PC-3 (cell line): ENCODE measurements at places on chromosomes 2 and 18. TPM values are rescaled to one million over a fixed set of nuclear protein-coding genes. Genes with fewer than 3 reads are reported as not detected.
A peak's percentile ranks its signal among the peaks of the same experiment; 100 is the strongest.

Gene CTNNA2
- total RNA-seq, result not detected in 2 replicates

Gene MYO7B
- total RNA-seq, result 28.0 and 37.8 TPM in 2 replicates

Gene RNASEH1
- 44.5 and 51.1 TPM in 2 replicates for total RNA-seq

Gene PLEK
- total RNA-seq, result not detected in 2 replicates

Gene MGAT5
- 32.7 and 33.8 TPM in 2 replicates for total RNA-seq

Gene CFAP221
- not detected in 2 replicates for total RNA-seq

Gene NPHP1
- 1.3 and 4.2 TPM in 2 replicates for total RNA-seq

Gene RGPD5
- 18.5 and 26.0 TPM in 2 replicates for total RNA-seq

GRCh38 chr2:61255580-61256437 lies 93.8 kb downstream of the C2orf74 start:
- H3K27ac ChIP-seq, result peak overlapping the region; percentile 67
- peak overlapping the region; percentile 36 for H3K4me3 ChIP-seq
- peaks cover 13% of the 10 kb centered on the region for H3K36me3 ChIP-seq
- peak; percentile 81 for DNase-seq
- peaks cover 45% of the 10 kb centered on the region for H3K4me1 ChIP-seq
- H3K27me3 ChIP-seq, result no peaks in the 10 kb centered on the region

DNA sequence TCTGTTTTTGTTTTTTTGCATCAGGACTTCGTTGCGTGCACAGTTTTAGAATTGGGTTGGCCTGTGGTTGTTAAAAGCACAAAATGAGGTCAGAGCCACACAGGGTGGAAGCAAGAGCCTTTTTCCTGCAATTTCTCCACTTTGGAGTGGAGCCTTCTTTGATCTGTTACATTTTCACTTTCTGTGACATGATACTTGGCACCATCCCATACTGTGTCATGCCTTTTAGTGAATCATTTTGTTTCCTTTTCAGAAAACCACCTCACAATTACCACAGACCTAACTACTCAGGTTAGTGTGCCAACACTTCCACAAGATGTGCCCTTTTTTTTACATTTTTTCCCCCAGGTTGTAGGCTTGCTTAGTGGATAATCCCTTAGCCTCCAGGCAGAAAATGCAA lies 32.5 kb downstream of the MERTK start:
- H3K27me3 ChIP-seq, result no peaks in the 10 kb centered on the region
- peak overlapping the region; percentile 19; the same call in 1 of the 2 replicates for H3K27ac ChIP-seq
- H3K36me3 ChIP-seq, result no peaks in the 10 kb centered on the region
- H3K4me1 ChIP-seq, result peaks cover 22% of the 10 kb centered on the region

- no peaks in the 10 kb centered on the region for H3K27me3 ChIP-seq
- no peaks in the 10 kb centered on the region for H3K36me3 ChIP-seq
- H3K27ac ChIP-seq, result peak overlapping the region; percentile 68
- DNase-seq, result peak; percentile 54
- peak overlapping the region; percentile 94 for H3K4me3 ChIP-seq
- peaks cover 44% of the 10 kb centered on the region for H3K4me1 ChIP-seq
Observed at GRCh38 chr2:207164006-207164831, 1.5 kb downstream of the KLF7 start.

DNA sequence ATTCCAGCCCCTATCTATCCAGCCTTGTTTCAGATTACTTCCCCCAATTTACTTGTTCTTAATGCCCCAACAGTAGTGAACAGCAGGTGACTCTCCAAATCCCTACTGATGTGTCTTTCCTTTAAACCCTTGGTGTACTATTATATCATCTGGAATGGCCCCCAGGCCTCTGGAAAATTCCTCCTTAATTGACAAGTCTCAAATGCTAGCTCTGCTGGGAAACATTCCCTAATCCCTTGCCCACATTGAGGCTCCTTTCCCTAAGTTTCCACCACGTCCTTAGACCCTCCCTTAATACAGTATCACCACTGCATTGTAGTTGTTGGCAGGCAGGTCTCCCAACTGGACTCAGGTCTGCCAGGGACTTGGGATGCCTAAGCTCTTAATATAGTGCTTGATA lies 41.0 kb downstream of the MYO3B start:
- H3K27ac ChIP-seq, result no peak overlapping the region
- H3K4me1 ChIP-seq, result no peaks in the 10 kb centered on the region
- no peaks in the 10 kb centered on the region for H3K36me3 ChIP-seq
- H3K27me3 ChIP-seq, result no peaks in the 10 kb centered on the region
- H3K4me3 ChIP-seq, result no peak overlapping the region

- no peak overlapping the region for H3K27ac ChIP-seq
- H3K4me1 ChIP-seq, result peaks cover 36% of the 10 kb centered on the region
- no peak overlapping the region for H3K4me3 ChIP-seq
- peak; percentile 52 for DNase-seq
- H3K27me3 ChIP-seq, result no peaks in the 10 kb centered on the region
Observed at GRCh38 chr2:203808046-203808750, 59.4 kb upstream of the CTLA4 start.

DNA sequence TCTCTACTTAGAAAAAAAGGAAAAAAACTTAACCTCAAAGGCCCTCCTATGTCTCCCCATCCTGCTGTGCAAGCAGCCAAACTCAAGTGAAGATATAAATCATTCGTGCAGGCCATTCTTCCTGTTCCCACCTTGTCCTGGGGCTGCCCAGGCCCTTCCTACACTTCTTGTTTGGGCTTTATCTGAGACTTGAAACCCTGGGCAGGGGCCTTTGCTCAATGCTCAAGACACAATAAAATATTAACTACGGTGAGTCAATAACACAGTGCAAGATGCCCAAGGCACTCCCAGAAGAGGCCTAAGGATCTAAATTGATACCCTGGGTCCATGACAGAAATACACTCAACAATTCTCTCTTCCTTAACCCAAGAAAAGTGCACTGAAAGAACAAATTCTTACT lies 67.6 kb downstream of the TBC1D8 start:
- peaks cover 12% of the 10 kb centered on the region for H3K36me3 ChIP-seq
- H3K27ac ChIP-seq, result no peak overlapping the region
- H3K4me1 ChIP-seq, result peaks cover 19% of the 10 kb centered on the region
- H3K27me3 ChIP-seq, result no peaks in the 10 kb centered on the region

DNA sequence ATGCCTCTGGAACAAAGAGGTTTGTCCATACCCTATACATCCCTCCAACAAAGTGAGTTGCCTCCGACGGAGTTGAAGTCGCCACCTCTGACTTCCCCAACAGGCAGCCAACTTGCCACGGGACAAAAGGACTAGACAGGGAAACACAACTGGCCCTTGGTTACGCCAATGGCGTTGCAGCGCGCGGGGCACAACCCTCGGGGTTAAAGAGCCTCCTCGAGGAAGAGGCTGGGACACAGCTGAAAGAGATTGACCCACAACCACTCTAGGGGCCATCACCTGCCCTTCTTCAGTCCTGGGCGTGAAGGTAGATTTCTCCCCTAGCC lies 545 bp downstream of the GTF3C2 start:
- no peaks in the 10 kb centered on the region for H3K27me3 ChIP-seq
- no peaks in the 10 kb centered on the region for H3K36me3 ChIP-seq
- H3K27ac ChIP-seq, result peak overlapping the region; percentile 94
- peaks cover 28% of the 10 kb centered on the region for H3K4me1 ChIP-seq
- peak overlapping the region; percentile 77 for H3K4me3 ChIP-seq
- peak; percentile 53 for DNase-seq

- no peak overlapping the region for H3K27ac ChIP-seq
- H3K27me3 ChIP-seq, result no peaks in the 10 kb centered on the region
- no peaks in the 10 kb centered on the region for H3K36me3 ChIP-seq
- DNase-seq, result no peak
- no peaks in the 10 kb centered on the region; the same call in 1 of the 2 replicates for H3K4me1 ChIP-seq
- no peak overlapping the region for H3K4me3 ChIP-seq
Observed at GRCh38 chr2:151186011-151186410, 75.7 kb downstream of the RBM43 start.

DNA sequence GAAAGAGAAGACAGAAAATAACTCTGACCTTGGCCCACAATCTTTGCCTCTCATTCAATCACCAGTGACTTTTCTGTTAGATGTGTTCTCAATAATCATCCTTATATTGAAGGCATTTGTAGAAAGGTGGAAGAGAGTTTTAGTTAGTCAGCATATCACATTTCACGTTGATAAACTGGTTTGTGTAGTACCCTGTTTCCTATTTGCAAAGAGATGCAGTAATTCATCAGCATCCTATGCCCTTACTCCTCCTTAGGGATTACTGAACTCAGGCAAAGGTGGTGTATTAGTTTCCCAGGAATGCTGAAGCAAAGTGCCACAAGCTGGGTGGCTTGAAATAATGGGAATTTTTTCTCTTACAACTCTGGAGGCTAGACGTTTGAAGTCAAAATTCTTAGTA lies 145.0 kb downstream of the SPP2 start:
- peak; percentile 86 for DNase-seq
- 0 out of 2 replicates have a peak overlapping the region, but pooled peaks have one; percentile 3 for H3K27ac ChIP-seq
- no peaks in the 10 kb centered on the region for H3K36me3 ChIP-seq

DNA sequence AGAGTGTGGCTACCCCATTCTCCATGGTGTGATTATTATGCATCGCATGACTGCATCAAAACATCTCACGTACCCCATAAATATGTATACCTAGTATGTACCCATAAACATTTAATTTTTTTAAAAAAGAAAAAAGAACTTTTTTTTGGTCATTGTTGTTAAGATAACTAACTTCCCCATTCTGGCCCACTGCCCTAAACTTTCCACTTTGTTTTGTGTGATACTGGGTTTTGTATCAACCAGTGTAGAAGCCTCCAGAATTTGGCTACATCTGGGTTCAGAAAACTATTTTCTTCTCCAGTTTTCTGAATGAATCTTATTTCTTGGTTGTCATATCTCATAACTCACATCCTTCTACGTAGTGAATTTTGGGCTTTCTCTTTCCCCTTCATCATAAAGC lies 62.3 kb upstream of the NABP1 start:
- no peaks in the 10 kb centered on the region for H3K36me3 ChIP-seq
- no peaks in the 10 kb centered on the region for H3K27me3 ChIP-seq
- no peak overlapping the region for H3K4me3 ChIP-seq
- no peak for DNase-seq
- H3K4me1 ChIP-seq, result peaks cover 26% of the 10 kb centered on the region
- no peak overlapping the region for H3K27ac ChIP-seq

GRCh38 chr2:54704688-54705605 lies 18.5 kb upstream of the EML6 start:
- H3K27ac ChIP-seq, result no peak overlapping the region
- H3K36me3 ChIP-seq, result no peaks in the 10 kb centered on the region
- DNase-seq, result peak; percentile 84
- no peaks in the 10 kb centered on the region for H3K4me1 ChIP-seq

DNA sequence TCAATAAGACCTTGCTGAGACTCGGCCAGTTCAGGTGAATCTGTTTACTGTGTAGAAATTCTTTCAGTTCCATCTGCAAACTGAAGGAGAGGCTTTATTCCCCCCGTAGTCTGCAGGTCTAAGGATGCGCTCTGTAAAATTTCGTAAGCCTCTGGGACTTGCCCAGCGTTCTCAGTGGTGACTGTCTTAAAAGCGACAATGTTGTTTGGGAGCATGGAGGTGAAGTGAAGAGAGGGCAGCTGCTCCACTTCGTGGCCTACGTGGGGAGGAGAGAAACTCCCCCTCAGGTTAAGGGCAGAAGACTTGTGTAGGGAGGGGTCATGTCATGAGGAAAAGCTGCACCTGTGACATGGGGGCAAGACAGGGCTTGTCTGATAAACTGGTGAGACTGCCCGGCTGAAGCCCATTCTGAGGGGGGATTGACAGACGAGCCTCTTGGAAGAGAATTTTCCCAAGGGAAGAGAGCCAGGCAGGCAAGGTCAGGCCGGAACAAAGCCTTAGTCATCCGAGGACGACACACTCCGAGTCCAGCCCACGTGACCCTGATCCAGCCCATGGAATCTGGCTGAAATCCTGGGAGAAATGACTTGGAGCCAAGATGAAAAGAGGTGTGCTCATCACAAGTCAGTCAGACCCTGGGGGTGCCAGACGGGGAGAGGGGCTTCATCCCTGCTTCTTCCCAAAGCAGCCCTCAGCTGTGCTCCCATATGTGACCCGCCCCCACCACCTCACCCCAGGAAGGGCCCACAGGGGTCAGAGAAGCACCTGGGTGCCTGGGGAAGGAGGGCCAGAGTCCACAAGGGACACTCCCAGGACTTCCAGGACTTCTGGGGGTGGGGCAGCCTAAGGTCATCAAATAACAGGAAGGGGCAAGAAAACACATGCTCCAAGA lies 88.5 kb upstream of the SH3BP4 start:
- no peak overlapping the region for H3K4me3 ChIP-seq
- H3K4me1 ChIP-seq, result peaks cover 9% of the 10 kb centered on the region; the same call in 1 of the 2 replicates
- H3K27ac ChIP-seq, result no peak overlapping the region
- H3K27me3 ChIP-seq, result no peaks in the 10 kb centered on the region
- DNase-seq, result peak; percentile 49

DNA sequence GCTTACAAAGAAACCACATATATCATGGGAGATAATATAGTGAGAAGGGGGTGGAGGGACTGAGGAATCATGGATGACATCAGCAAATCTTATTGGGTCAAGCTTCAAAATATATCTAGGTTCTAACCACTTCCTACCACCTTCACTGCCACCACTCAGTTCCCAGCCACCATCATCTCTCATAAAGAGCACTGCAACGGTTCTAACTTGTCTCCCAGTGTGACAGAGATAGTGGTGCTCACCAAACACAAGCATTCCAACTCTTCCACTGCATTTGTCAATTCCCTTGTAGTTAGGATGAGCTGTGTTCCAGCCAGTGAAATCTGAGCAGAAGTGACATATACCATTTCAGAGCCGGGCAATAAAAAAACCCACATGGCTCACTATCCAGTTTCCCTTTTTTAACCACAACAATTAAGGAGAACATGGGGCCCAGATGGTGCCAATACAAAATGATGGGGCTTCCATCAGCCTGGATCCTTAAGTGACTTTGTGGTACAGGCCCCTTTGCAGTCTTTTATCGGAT lies 318.1 kb downstream of the NBAS start:
- H3K4me1 ChIP-seq, result peaks cover 11% of the 10 kb centered on the region; the same call in 1 of the 2 replicates
- no peak overlapping the region for H3K4me3 ChIP-seq
- no peaks in the 10 kb centered on the region for H3K36me3 ChIP-seq

GRCh38 chr2:106106622-106107508 lies 87.2 kb downstream of the UXS1 start:
- peaks cover 11% of the 10 kb centered on the region for H3K4me1 ChIP-seq
- H3K36me3 ChIP-seq, result no peaks in the 10 kb centered on the region

DNA sequence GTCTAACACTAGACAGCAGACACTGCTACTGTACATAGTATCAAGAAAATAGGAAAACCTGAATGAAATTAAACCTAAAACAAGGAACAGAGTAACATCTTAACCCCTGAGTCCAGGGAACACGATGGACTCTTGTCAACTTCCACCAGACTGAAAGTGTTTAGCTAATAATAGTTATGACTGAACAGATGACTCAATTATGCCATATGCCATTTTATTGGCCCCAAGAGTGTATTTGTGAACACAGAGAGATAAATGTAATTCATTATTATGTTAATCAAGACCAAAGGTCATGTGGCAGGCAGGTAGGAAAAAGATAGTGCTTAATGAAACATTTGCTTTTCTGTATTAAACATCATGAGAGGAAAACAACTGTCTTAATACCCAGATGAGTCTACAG lies 58.0 kb downstream of the NYAP2 start:
- no peak overlapping the region for H3K27ac ChIP-seq
- no peaks in the 10 kb centered on the region for H3K36me3 ChIP-seq
- DNase-seq, result no peak
- H3K27me3 ChIP-seq, result no peaks in the 10 kb centered on the region
- H3K4me3 ChIP-seq, result no peak overlapping the region
- H3K4me1 ChIP-seq, result no peaks in the 10 kb centered on the region
